ENCODE measurements at places on chromosomes 3 and 15.

- DNase-seq, result no peak
Measured at GRCh38 chr15:85752124-85752475, 42.6 kb downstream of the KLHL25 start.

DNA sequence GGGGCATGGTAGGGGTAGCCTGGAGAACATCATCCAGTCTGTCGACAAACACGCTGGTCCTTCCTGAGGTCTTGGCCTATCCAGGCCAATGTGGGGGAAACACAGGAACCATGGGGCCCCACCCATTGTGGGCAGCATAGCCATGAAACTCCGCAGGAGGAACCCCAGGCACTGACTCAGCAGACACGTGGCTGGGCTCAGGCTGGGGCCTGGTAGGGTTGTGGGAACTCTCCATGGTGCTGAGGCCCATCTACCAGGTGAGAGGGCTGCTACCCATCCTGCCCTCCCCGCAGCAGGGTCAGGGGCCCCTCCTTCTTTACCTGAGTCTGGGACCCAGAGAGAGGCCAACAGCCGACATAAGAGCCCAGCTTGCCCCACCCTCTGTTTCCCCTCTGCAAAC is 22.6 kb upstream of the CACNA2D2 start:
- DNase-seq, result no peak

- no peak for DNase-seq
Measured at GRCh38 chr3:172031996-172032395, 7.4 kb upstream of the FNDC3B start.

DNA sequence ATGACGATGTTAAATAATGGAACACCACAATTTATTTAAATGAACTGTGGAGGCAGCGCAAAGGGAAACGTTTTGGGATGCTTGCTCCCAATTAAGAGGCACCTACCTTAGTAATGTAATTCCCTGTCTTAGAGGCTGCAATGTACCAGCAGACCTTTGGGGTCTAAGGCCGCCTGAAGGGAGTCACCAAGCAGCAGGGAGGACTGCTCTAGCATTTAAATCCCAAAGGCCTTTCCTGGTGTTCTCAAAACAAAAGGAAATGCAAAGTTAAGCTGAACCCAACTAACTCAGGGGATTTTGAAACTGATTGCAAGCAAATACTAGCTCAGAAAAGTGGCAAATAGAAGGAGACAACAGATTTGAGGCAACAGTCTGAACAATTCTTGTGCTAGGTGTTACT is 510.8 kb downstream of the GABRG3 start:
- no peak for DNase-seq

DNA sequence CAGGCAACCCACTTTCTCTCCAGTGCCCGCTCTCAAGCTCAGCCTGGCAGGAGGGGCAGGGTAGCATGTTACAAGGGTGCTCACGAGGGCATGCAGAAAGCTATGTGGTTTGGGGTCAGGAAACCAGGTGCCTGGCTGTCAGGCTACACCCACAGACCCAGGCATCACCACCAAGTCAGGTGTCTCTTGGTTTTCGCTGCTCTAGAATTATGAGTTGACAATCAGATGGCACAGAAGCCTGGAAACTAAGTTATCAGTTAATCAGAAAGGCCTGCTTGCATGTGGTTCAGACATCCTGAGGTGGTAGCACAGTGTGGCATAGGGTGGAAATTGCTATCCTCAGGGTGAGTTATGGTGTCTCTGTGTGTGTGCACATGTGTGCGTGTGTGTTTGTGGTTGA is 16.2 kb upstream of the CCR9 start:
- no peak for DNase-seq

- no peak for DNase-seq
Measured at GRCh38 chr3:131892331-131892730, 142.5 kb downstream of the CPNE4 start.

- peak; percentile 34 for DNase-seq
Measured at GRCh38 chr3:117019082-117019713, 309.6 kb downstream of the TUSC7 start.
